ENCODE measurements at places on chromosomes 11 and 22.

- DNase-seq: no peak
These were observed at the start of gene MISFA for GRCh38 chr11:18599739-18600230. TSS of gene MISFA (plus strand) at chr11:18599789. CDS start at chr11:18599929, 140 bp downstream.

GRCh38 chr11:48127521-48128183 is 89.0 kb upstream of the OR4B1 start:
- no peak for DNase-seq

- no peak for DNase-seq
These were observed 130.4 kb downstream of the C11orf87 start for GRCh38 chr11:109552376-109552775.

DNA sequence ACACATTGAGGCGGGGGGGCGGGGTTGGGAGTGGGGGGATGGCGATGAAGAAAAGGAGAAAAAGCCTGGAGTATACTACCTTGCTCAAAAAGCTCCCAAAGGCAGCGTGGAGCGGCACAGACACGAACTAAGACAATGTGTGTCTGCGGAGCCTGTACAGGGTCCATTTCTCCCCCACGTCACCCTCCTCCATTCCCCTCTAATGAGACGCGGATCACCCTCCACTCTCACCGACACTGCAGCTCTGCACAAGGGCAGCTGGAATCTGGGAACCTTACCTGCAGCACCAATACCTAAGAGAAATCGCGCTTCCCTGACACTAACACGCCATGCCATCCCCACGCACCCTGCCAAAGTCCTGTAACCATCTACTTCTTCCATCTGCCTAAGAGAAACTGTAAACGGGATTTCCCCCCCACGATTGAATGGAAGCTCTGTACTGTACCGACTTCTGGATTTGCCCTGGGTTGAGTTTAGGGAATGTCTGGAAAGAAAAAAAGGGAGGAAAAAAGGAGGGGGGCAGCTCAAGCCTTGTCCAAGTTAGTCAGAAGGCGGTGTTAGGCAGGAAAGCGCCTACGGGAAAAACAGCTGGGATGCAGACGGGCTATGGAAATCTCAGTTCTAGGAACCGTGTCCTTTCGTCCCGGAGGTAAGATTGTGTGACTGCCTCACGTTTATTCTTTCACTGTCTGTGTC is 125.7 kb upstream of the C11orf58 start:
- peak; percentile 56 for DNase-seq

DNA sequence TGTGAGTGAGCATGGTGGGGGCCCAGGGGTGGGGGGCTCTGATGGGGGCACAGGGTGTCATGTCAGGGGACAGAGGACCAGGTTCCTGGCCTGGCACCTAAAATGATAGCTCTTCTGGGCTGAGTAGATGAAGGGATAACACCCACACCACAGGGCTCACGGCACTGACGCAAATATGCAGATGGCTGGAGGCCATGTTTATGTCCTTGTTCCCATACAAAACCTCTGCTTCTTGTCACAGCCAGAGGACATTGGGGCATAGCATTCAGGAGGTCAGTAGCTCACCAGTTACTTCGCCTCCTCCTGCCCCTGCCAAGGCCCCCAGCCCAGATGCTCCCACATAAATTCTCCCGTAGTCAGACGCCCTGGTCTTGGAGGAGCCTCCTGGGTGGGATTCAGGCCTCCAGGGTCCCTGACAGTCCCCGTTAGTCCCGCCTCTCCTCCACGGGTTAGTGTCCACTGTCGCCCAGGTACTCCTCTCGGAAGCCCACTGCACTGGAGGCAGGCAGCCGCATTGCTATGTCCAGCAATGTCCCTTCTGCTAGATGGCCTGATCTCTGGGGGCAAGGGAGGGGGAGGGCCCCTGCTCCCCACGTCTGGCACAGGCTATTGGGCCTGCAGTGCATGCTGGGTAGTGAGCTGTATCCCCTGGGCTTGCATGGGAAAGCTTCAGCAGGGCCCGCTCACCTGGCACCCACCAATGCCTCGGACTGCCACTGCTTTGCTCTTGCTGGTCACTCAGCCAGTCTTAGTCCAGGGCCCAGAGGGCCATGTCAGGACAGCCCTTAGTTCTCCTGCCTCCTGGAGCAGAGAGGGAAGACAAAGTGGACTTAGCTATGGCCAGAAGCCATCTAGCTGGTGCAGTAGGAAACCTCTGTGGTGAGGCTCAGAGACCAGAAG is 75.6 kb upstream of the MYOD1 start:
- no peak for DNase-seq

DNA sequence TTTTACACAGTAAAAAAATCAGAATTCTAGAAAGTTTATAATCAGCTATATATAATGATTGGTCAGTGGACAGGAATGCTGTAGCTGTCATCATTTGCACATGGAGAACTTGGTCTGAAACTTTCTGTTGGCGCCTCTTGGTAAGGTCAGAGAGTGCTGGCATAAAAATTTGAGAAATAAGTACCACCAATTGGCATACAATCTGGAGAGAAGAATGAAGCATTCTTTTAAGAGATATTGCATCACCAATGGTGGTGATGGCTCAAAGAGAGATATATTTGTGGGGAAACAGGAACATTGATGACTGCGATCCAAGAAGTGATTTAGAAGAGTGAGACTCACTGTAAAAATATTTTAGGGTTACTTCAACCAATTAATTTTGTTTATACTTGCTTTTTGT is 19.8 kb upstream of the OOSP1 start:
- DNase-seq: no peak

GRCh38 chr22:43618517-43618916 is 193.6 kb downstream of the EFCAB6 start:
- DNase-seq: no peak

GRCh38 chr11:76640501-76640900 is 30.0 kb downstream of the LRRC32 start:
- no peak for DNase-seq

Data from hindlimb muscle (tissue), 1 donor.